ENCODE measurements at places on chromosomes 5 and 9.

GRCh38 chr5:168073311-168073710 is 218.1 kb upstream of the WWC1 start:
- no peaks in the 10 kb centered on the region for H3K4me1 ChIP-seq
- no peaks in the 10 kb centered on the region for H3K36me3 ChIP-seq
- no peak overlapping the region for H3K4me3 ChIP-seq

DNA sequence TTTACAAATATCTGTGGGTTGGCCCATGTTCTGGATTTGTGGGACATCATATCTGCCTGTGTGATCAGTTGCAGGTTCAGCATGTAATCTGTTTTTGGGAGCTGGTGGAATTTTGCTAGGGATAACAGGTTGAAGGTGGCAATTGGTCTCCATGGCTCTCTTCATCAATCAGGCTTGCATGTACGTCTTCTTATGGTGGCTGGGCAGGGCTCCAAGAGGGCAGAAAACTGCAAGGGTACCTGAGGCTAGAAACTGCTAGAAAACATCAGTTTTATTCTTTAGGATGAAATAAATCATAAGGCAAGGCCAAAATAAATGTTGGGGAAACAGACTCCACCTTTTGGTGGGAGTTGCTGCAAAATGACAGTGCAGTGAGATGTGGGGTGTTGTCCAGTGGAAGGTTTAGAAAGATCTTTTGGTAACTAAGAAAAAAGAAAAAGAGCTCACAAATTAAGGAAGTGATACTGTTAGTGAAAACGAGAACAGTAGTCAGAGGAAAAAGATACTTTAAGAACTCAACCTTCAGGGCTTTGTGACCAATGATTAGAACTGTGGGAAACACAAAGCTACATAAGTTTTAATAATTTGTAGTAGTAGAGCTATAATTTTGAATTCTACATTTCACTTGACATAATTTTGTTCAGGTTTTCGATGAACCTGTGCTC is 300.7 kb upstream of the IZUMO3 start:
- no peaks in the 10 kb centered on the region for H3K36me3 ChIP-seq
- no peaks in the 10 kb centered on the region for H3K4me1 ChIP-seq
- no peaks in the 10 kb centered on the region for H3K27me3 ChIP-seq
- no peak overlapping the region for H3K27ac ChIP-seq
- no peak for DNase-seq

- H3K36me3 ChIP-seq: no peaks in the 10 kb centered on the region
- no peaks in the 10 kb centered on the region for H3K4me1 ChIP-seq
- no peak overlapping the region for H3K4me3 ChIP-seq
- H3K27me3 ChIP-seq: no peaks in the 10 kb centered on the region
- DNase-seq: no peak
Measured at GRCh38 chr5:67814569-67815311, 400.8 kb upstream of the PIK3R1 start.

DNA sequence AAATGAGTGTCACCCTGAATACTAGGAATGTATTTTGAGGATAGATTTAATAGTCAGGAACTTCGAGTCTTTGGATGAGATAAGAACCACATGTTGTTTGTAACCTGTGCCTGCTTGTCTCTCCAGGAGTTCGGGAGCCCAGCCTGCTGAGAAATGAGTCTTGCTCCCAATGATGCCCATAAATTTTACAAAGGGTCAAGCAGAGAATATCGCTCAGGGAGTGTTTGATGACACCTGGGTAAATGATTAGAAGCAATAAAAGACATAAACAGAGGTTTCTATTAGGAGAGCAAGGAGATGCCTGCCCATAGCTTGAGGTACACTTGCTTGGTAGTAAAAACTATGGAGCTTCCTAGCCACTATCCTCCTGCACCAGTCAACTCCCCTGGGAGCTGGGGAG is 46.9 kb upstream of the KLF4 start:
- no peaks in the 10 kb centered on the region for H3K27me3 ChIP-seq
- no peaks in the 10 kb centered on the region for H3K4me1 ChIP-seq
- H3K4me3 ChIP-seq: no peak overlapping the region
- no peaks in the 10 kb centered on the region for H3K36me3 ChIP-seq
- no peak for DNase-seq
- H3K27ac ChIP-seq: no peak overlapping the region

- H3K27ac ChIP-seq: no peak overlapping the region
- H3K4me3 ChIP-seq: no peak overlapping the region
- no peak for DNase-seq
- no peaks in the 10 kb centered on the region for H3K27me3 ChIP-seq
- no peaks in the 10 kb centered on the region for H3K36me3 ChIP-seq
Measured at GRCh38 chr5:96995419-96995818, 59.5 kb downstream of the LNPEP start.

DNA sequence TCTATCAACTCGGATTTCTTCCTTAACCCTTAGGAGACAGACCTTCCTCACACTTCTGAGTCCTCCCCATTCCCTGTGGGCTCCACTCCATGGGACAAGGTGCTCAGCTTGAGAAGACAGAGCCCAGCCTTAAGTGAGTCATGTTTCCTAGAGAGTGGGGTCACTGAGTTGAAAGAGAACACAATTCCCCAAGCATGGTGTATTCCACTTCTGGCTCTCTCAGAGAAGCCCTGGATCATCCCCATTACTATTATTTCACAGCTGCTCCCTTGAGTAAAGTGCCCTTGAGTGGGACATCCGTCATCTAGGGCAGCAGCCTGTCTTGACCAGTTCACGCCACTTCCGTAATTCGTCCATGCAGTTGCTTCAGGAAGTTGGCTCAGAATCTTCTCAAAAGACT is 604.8 kb downstream of the BNC2 start:
- H3K27me3 ChIP-seq: no peaks in the 10 kb centered on the region
- H3K4me3 ChIP-seq: no peak overlapping the region
- no peaks in the 10 kb centered on the region for H3K36me3 ChIP-seq
- DNase-seq: no peak

DNA sequence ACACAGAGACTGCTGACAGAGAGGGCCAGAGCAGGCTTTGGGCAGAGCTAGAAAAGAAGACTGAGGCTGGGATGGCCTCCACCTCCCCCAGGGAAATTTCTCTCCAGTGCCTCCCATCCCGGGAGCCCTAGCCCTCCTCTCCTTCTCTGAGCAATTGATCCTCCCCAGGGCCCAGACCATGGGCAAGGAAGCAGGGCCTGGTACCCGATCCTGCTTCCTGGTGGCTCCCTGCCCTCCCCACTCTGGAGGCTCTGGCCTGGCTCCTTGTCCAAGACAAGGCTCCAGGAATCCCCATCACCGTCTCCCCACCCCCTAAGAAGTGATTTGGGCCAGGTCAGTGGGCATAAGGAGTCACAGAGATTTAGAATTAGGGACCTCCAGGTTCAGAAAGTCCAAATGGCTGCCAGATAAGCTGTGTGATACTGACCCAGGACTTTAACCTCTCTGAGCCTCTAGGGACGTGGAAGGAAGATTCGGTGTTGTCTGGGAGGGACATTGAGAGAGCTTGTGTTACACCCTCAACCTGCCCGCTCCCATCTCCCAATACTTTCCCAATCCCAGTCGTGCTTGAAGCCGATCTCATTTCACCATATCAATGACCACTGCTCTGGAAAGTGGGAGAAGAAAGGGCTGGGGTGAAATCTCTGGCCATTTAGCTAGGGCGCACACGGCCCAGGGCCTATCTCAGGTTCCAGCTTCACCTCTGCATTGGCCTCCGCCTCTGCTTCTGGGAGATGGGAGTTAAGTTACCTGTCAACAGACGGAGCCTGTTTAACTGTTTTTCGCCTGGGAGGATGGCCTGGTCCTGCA is 25.8 kb upstream of the KIF12 start:
- no peaks in the 10 kb centered on the region for H3K4me1 ChIP-seq
- no peak overlapping the region for H3K4me3 ChIP-seq
- no peak for DNase-seq
- no peaks in the 10 kb centered on the region for H3K27me3 ChIP-seq
- no peak overlapping the region for H3K27ac ChIP-seq

- no peaks in the 10 kb centered on the region for H3K4me1 ChIP-seq
- H3K27me3 ChIP-seq: no peaks in the 10 kb centered on the region
- no peak overlapping the region for H3K27ac ChIP-seq
Measured at GRCh38 chr5:169336242-169336641, 35.3 kb upstream of the SLIT3 start.

DNA sequence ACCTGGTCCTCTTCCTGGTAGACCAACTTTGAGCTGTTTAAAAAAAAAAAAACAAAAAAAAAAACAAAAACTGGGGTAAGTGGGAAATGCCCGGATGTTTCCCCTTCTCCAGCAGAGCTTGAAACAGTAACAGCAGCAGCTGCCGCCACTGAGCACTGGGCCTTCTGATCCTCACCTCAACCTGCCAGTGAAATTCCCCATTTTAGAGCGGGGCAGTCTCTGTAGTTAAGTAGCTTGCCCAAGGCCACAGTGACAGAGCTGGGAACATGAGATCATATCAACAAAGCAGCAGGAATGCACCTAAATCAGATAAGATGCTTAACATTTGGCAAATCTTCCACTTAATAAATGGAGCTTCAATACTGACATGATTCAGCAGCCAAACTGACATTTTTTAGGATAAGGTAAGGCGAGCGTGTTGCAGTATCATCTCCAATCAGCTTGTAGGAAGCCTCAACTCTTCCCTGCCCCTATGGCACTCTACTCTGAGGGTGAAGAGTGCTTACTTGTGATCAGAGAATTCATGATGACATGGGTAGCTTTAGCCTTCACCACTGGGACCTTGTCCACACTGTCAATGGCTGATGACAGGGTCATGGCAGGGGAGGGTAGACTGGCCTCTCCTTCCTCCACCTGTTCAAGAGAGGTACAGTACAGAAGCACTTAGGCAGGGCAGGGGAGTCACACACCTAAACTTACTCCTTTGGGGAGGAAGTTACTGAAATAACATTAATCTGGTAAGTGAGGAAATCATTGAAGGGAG is 9.3 kb downstream of the KIAA1191 start:
- H3K27me3 ChIP-seq: no peaks in the 10 kb centered on the region
- H3K4me1 ChIP-seq: no peaks in the 10 kb centered on the region
- no peak overlapping the region for H3K4me3 ChIP-seq
- H3K36me3 ChIP-seq: no peaks in the 10 kb centered on the region
- no peak for DNase-seq
